ENCODE measurements at places on chromosomes 6 and 20.
A peak's percentile ranks its signal among the peaks of the same experiment; 100 is the strongest.

- no peak for DNase-seq
Measured at GRCh38 chr6:34656378-34657036, 40.1 kb downstream of the ILRUN start.

- no peak for DNase-seq
Measured at GRCh38 chr6:151108548-151108947, 131.2 kb upstream of the AKAP12 start.

GRCh38 chr20:3377644-3378043 lies 29.8 kb downstream of the DNAAF9 start:
- DNase-seq, result no peak

DNA sequence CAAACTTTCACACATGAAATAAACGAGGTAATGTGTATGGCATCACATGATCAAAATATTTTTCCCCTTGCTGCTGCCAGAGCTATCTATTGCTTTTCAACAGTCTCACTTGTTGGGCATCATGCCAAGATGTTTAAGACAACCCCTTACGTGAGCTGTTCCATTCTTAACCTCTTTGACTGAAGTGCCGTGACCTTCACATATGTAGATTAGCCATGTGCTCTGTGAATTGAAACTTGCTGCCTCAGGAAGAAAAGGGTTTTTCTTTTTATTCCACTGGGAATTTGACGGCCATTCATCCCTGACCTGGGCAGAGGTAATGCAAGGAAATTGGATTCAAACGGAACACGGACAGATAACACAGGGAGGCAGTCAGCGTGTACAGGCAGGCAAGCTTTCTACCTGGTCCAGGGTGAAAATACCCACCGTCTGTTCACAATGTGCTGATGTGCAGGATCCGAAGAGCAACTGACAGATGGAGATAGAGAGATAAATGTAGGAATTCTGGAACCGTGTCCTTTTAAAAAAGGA lies 14.2 kb downstream of the ARID1B start:
- DNase-seq, result peak; percentile 63

GRCh38 chr20:52596256-52596655 lies 375.9 kb upstream of the TSHZ2 start:
- no peak for DNase-seq

DNA sequence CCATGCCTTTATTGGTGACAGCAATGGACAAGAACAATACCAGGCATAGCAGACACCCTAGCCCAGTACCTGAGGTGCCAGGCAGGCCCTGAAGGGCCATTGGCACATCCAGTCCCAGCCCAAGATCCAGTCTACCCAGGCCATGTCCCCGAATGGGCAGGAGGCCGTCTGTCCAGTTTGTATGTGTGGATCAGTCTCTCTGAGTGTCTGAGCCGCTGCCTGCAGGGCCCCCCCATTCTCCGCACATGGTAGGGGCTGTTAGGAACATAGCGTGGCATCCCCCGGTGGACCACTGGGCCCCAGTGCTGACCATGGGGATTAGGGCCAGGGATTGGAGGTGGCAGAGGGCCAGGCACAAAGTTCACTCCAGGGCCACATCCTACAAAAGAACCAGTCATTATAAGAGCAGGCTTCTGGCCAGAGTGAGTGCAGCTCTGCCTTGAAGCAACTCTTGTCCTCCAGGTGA lies 5.1 kb downstream of the PCED1A start:
- DNase-seq, result no peak

- DNase-seq, result no peak
Measured at GRCh38 chr6:12014027-12014872, 2.1 kb downstream of the HIVEP1 start.

GRCh38 chr20:17437251-17437650 lies 93.9 kb downstream of the BFSP1 start:
- no peak for DNase-seq
